ENCODE measurements at places on chromosomes 7 and 10.

- DNase-seq = no peak
Observed at GRCh38 chr7:2614631-2615330, 17.0 kb upstream of the TTYH3 start.

DNA sequence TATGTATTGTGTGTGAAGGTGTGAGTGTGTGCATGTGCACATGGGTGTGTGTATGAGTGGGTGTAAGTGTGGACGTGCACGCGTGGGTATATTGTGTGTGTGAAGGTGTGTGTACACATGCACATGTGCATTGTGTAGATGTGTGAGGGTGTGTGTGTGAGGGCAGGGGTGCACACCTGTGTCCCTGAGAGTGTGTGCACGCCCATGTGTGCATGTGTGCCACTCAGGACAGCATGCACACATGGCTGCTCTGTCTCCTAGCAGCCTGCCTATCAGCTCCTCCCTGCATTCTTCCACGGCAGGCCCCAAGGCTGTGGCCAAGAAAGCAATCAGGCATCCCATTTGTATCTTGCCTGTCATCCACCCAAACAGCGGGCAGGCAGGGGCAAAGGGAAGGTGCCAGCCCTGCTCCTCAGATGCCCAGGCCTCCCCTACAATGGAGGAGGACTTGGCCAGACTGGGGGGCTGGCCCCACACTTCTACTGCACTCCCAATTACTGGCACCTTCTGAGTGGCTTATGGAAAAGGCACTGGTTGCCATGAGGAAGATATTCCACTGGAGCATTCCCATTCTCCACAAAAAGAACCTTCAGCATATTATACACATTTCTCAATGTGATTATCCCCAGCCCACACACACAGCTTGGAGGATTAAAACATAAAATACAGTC lies 380.4 kb upstream of the ZMIZ1 start:
- DNase-seq = no peak

GRCh38 chr10:3497581-3497980 lies 287.4 kb downstream of the KLF6 start:
- DNase-seq = no peak

GRCh38 chr7:153433223-153433622 lies 619.0 kb upstream of the DPP6 start:
- DNase-seq = no peak

DNA sequence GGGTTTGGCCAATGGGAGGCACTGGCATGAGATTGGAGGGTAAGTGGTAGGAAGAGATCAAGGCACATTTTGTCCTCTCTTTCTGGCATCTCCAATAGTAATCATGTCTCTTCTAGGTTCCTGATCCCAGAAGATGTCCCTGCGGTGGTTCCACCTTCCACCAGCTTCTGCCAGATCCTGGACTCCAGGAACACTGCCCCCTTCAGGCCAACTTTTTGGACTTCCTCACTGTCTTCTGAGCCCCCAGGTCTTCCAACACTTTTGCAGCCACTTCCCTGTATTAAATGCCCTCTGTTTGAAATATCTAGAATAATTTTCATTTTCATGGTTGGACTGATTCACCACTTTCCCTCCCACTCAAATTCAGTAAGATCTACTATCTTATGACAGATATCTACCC lies 60.9 kb downstream of the BAMBI start:
- DNase-seq = no peak

DNA sequence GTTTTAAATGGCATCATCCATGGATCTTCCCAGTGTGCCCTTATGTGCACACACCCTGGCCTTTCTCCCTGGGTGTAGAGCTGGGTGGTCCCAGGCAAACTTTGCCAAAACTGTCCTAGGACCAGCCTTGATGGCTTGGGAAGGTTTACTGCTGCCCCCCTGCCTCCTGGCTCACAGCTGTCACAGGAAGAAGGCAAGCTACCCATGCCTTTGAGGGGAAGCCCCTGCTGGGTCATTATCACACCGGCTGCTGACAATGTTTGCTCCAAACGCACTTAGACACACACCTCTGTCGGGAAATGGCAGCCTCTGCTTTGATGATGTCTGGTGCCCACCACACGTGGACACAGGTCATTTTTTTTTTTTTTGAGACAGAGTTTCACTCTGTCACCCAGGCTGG lies 25.2 kb upstream of the FIGNL1 start:
- no peak for DNase-seq

GRCh38 chr10:72170263-72170662 lies 45.5 kb upstream of the ANAPC16 start:
- no peak for DNase-seq

- DNase-seq = no peak
Observed at GRCh38 chr7:132063800-132064199, 507.4 kb upstream of the PODXL start.

- no peak for DNase-seq
Observed at GRCh38 chr10:35711615-35712411, 69.7 kb upstream of the FZD8 start.

DNA sequence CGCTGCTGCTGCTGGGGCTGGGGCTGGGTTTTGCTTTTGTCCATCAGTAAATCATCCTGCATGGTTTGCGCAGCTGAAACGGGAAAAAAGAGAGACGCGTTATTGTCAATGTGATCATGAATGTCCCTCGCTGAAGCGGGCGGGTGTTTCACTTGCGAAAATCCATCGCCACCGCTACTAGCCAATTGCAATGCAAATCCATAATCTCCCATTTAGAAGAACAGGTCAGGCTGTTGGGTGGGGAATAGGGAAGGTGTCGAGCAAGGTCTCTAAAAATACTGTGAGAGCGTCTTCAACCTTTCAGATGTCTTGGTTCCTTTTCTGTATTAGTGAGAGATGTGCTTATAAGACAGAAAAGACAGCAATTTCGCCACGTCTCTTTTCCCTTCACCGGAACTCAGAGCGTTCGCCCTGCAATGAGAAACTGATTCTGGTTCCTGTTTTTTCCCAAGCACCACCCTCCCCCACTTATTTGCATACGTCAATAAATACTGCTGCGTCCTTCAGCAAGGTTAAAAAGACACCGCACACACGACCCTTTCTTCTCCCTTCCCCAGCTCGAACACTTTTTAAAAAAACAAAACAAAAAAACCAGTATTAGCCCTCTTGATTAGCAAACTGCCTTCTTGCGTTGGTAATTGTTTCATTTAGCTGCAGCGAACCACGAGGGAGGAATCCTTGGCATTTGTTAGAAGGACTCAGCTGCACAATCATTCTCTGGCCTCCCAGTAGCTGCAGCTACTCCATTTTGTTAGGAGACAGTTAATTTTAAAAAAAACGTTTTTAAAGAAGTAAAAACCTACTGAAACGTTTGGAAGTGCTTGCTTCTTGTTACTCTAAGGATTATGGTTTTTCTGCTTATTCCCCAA lies 50.4 kb downstream of the CPEB3 start:
- no peak for DNase-seq

DNA sequence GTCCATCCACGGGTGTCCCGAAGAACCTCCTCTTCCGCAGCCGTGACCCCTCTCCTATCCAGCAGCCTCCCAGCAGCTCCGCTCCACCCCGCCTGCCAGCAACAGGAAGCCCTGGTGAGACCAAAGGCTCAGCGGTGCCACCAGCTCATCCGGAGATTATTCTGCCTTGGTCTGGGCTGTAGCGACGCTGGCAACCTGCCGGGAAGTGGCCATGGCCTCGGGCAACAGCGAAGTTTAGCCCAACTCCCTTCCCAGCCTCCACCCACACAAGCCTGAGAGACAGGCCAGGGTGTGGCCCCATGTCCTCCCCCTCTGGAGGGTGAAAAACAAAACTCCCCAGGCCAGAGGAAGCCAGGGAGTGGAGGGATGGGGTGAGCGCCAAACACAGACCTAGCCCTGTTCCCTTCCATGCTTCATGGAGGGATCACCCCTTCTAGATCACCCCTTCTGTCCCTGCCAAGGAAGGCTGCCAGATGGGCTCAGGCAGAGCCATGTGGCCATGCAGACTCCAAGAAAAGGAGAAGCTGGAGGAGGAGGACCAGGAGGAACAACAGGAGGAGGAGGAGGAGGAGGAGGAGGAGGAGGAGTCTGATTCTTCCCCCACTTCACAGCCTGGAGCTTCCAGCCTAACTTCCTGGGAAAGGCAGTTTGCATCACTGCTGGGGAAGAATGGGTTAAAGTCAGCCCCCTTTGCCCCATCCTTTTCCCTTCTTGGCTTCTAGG lies 918 bp downstream of the CALHM2 start:
- peak; percentile 12 for DNase-seq

GRCh38 chr10:17548162-17548561 lies 69.0 kb downstream of the HACD1 start:
- DNase-seq = no peak

- no peak for DNase-seq
Observed at GRCh38 chr10:25547382-25547781, 372.6 kb downstream of the GPR158 start.

- DNase-seq = no peak
Observed at GRCh38 chr7:12434012-12434642, 30.5 kb upstream of the VWDE start.

DNA sequence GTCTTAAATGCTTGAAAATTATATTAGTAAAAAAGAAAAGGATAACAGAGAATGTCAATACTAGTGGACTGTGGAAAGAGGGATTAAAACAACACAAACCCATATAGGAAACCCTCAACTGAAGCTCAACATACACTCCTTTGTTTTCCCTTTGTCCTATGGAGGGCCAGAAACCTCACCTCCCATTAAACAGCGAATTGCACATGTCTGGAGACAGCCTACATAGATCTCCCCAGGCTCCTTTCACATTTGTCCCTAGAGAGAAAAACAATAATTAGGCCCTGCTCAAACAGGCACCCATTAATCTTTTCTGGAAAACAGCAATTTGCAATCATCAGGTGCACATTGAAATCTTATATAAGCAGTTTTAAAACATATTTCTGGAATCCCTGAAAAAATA lies 87.6 kb upstream of the SEMA3D start:
- no peak for DNase-seq

DNA sequence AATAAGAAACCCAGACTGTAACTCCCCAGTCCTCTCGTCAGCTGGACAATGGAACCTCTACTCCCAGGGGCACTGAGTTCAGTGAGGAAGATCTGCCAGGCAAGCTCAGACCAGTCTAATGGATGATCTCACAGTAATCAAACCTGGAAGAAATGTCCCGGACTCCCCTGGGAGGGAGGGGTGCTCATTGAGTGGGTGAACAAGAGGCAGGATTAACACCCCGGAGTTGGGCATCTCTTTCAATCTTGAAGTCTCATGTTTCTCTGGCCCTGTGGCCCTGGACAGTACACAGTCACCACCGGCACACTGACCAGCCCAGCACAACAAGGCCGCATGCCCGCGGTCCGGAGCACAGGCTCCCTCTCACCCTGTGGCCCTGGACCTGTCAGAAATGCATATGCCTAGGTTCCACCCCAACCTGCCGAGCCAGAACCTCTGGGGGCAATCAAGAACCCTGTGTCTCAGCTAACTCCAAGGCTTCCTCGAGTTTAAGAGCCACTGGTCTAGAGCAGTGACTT lies 27.8 kb downstream of the CXCL12 start:
- DNase-seq = no peak

GRCh38 chr10:122461367-122461728 lies at the start of gene HTRA1:
HTRA1 (plus strand) TSS chr10:122461553; CDS start chr10:122461653, 100 bp downstream.
- no peak for DNase-seq

- DNase-seq = no peak
Observed at GRCh38 chr7:41147606-41148485, 555.0 kb downstream of the INHBA start.

GRCh38 chr10:104033401-104033930 lies 52.2 kb downstream of the COL17A1 start:
- DNase-seq = no peak

DNA sequence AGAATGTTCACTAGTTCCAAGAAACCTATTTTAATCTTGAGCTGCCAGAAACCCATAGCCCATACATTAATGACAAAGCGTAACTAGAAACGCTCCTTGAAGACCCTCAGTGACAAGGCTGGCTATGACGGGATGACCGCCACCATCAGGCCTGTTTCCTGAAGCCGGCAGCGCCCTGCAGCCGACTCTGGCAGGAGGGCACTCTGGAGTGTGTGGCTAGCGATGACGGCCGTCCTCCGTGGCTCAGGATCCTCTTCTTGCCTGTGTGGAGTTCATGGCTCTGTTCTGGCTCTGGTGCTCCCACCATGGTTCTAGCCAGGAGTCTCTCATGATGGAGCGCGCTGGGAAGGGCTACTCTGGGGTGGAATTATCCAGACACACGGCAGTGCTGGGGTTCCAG lies 224.1 kb downstream of the ADARB2 start:
- DNase-seq = no peak

GRCh38 chr10:131829156-131829930 lies 71.5 kb upstream of the PPP2R2D start:
- no peak for DNase-seq

DNA sequence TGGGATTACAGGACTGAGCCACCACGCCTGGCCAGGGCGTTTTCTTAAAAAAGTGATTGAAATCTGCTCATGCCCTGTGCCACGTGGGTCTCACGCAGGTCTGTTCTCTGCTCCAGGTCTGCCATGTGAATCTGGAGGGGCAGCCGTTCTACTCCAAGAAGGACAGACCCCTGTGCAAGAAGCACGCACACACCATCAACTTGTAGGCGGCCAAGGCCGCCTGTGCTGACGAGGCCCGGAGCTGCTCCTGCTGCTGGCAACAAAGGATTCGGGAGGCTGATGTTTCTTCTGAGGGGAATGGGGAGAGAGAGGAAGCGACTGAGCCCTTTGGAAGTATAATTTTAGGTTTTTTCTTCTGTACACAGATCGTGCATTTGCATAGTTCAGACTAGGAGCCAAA lies 23.6 kb upstream of the BMPR1A start:
- no peak for DNase-seq

DNA sequence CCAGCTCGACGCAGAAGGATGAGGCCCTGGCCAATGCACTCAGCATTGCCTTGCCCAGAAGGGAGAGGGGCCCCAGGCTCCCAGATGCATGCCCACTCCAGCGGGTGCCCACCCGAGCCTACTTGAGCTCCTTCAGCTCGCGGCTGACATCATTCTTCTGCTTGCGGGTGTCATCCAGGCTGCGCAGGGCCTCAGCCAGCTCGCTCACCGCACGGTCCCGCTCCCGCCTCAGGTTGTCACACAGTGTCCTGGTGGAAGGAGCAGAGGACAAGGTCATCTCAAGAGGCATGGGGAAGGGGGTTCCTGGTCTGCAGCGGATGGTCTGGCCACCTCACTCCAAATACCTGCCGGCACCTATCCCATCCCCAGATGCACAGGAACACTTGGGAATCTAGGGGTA lies 92.8 kb downstream of the DLG5 start:
- DNase-seq = no peak

GRCh38 chr10:79399223-79399831 lies 46.1 kb downstream of the ZCCHC24 start:
- DNase-seq = no peak

All from stimulated activated CD4-positive, alpha-beta T cell treated with anti-CD3 and anti-CD28 coated beads, TNF-alpha, amount 100 ng/mL, for 1 hour (primary cell).